ENCODE measurements at places on chromosomes 2 and 18.

- no peak for DNase-seq
Measured at GRCh38 chr18:11514267-11514666, 95.1 kb upstream of the SLC35G4 start.

GRCh38 chr18:59908799-59909198 is 9.0 kb downstream of the PMAIP1 start:
- DNase-seq: no peak

DNA sequence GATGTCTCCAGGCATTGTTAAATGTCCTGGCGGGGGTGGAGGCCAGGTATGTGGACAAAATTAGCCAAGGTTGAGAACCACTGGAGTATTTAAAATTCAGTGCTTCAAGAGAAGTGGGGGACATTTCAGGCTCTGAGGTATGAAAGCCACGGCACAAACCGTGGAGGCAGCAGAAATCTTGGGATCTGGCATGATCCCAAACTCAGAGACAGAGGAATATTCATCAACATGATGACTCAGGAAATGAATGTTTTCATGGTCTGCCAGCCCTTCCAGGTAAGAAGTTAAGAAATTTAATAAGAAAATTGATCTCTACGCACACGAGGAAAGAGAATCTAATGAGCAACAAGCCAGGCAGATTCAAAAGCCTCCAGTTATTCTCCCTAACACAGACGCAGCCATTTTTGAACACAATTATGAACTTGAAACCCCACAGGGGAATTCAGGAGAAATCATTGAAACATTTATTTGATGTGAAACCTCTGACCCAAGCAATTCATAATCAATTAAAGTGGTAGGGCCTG is 11.3 kb upstream of the GRP start:
- no peak for DNase-seq

GRCh38 chr2:20226152-20226545 is 1.2 kb upstream of the SDC1 start:
- DNase-seq: no peak

- DNase-seq: no peak
Measured at GRCh38 chr18:72762515-72763122, 105.2 kb downstream of the NETO1 start.

DNA sequence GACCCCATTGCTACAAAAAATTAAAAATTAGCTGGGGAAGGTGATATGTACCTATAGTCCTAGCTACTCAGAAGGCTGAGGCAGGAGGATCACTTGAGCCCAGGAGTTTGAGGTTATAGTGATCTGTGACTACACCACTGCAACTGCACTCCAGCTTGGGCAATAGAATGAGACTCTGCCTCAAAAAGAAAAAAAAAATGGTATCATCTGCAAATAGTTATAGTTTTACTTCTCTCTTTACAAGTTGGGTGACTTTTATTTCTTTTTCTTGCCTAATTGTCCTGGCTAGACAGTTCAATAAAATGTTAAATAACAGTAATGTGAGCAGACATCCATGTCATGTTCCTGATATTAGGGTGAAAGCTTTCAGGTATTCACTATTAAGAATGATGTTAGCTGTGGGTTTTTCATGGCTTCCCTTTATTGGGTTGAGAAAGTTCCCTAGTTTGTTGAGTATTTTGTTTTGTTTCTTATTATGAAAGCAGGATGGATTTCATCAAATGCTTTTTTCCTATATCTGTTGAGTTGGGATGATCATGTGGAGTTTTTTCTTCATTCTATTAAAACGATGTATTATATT is 24.9 kb upstream of the ACOXL start:
- no peak for DNase-seq

- no peak for DNase-seq
Measured at GRCh38 chr2:86045541-86045940, 60.1 kb downstream of the POLR1A start.

- DNase-seq: no peak
Measured at GRCh38 chr18:55465313-55465712, 122.7 kb downstream of the TCF4 start.

- DNase-seq: no peak
Measured at GRCh38 chr2:191976436-191976835, 129.5 kb upstream of the CAVIN2 start.

Measured in amygdala (tissue), 56 donors.